ENCODE measurements at places on chromosomes 16 and 17.

DNA sequence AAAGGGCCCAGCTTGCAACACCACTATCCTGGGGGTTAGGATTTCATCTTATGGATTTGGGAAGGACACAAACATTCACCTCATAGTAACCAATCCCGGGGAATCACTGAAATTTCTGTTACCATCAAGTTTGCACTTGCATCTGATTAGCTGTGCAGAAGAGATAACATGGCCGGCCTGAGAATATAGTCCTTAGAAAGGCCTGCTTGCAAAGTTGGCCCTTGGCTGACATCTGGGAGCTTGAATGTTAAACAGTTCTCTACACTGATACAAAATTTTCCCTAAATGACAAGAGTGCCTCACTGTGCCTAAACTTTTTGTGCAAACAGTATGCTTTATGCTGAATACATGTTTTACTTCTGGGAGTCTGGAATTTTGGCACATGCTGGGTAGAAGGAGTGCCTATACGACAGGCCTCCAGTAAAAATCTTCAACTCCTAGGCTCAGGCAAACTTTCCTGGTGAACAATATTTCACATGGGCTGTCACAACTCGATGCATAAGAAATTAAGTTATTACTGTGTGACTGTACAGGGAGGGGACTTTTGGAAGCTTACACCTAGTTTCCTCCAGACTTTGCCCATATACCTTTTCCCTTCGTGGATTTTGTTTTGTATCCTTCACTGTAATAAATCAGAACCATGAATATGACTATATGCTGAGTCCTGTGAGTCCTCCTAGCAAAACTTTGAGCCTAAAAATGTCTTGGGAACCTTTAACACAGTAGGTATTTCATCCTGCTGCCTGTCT is 31.3 kb downstream of the TBC1D3B start:
- no peak for DNase-seq

DNA sequence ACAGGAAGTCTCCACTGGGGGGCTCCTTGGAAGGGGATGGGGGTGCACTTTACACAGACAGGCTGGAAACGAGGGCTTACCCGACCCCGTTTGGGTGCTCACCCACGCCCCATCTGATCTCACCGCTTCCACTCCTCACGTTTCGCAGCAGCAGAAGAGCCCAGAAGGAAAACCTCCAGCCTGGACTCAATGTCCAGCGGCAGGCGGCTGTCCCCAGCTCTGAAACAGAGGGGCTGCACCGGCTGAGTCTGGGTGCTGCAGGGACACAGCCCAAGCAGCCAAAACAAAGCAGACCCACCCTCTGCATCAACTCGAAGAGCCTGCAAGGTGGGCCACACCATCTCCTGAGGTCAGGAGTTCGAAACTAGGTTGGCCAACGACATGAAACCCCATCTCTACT is 3.9 kb downstream of the MEAK7 start:
- DNase-seq, result no peak

GRCh38 chr16:69003500-69003899 is 102.0 kb upstream of the HAS3 start:
- no peak for DNase-seq

- DNase-seq, result peak; percentile 47
Observed at GRCh38 chr17:77915594-77916021, 42.9 kb upstream of the TNRC6C start.

GRCh38 chr16:81901484-81901883 is 109.8 kb downstream of the SDR42E1 start:
- no peak for DNase-seq

- no peak for DNase-seq
Observed at GRCh38 chr17:59368218-59368857, 36.9 kb downstream of the YPEL2 start.

DNA sequence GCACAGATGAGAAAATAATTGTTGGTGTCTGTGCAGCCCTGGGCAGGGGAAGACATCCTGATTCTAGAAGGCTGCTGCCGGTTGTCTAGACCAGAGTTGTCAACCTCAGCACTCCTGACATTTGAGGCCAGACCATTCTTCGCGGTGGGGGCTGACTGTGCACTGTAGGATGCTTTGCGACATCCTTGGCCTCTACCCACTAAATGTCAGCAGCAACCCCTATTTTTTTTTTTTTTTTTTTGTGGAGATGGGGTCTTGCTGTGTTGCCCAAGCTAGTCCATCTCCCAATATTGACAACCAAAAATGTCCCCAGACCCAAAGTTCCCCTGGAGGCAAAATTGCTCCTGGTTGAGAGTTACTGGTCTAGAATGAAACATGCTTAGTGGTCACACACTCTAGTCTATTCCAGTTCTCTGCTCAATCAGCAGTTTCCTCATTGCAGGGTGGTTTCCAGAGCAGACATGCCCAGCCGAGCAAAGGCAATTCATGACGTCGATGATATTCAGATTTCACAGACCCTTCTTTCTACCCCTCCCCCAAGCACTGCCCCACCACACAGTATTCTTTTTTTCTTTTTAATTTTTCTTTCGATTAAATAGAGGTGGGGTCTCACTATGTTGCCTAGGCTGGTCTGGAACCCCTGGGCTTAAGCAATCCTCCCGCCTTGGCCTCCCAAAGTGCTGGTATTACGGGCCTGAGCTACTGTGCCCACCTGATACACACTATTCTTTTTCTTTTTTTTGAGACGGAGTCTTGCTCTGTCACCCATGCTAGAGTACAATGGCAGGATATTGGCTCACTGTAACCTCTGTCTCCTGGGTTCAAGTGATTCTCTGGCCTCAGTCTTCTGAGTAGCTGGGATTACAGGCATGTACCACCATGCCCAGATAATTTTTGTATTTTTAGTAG is 9.0 kb downstream of the C17orf99 start:
- no peak for DNase-seq

DNA sequence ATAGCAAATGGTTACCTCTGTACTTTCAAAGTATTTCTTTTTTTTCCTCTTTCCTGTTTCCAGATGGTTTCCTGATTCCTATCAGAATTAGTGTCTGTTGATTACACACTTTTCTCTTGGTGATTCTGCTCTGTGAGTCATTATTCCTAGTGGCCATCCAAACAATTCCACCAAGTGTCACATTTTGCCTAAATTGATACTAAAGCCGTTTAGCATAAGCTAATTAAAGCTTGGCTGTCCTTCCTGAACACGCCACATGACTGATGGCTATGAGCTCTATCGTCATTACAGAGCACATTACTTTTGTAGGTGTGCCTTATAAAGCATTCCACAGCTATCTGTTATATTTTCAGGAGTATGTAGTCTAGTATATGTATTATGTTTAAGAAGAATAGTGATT is 671.2 kb downstream of the CDH8 start:
- DNase-seq, result no peak

GRCh38 chr16:89905511-89906139 is 13.0 kb upstream of the MC1R start:
- DNase-seq, result peak; percentile 13

- DNase-seq, result no peak
Observed at GRCh38 chr17:41627316-41628072, 3.1 kb upstream of the KRT17 start.

DNA sequence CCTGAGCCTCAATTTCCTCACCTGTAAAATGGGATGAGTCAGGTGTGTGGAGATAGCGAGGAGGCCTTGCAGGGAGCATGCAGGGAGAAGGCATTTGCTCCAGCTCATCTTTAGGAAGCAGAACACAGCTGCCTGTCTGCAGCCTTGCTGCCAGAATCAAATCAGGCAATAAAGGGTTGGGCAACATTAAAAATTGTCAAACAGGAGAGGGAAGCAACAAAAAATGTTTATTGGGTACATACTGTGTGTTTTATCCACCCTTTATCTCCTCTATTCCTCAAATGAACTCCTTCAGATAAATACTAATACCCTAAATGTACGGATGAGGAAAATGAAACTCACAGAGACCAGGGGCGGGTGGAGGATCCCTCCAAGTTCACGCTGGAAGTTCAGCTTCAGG is 12.2 kb downstream of the KRT16 start:
- DNase-seq, result no peak

GRCh38 chr16:88511906-88512305 is 58.3 kb upstream of the ZC3H18 start:
- no peak for DNase-seq

- no peak for DNase-seq
Observed at GRCh38 chr17:81285894-81286293, 9.2 kb downstream of the SLC38A10 start.

GRCh38 chr17:82200743-82201497 is 11.7 kb downstream of the CCDC57 start:
- no peak for DNase-seq

GRCh38 chr16:2047330-2048115 is at the start of the genes NTHL1 and TSC2:
Gene NTHL1, minus strand, starts transcription at chr16:2047834. Its CDS starts 11 bp downstream, at chr16:2047823.
Gene TSC2, plus strand, starts transcription at chr16:2047985. Its CDS starts 631 bp downstream, at chr16:2048616.
- peak; percentile 94 for DNase-seq

DNA sequence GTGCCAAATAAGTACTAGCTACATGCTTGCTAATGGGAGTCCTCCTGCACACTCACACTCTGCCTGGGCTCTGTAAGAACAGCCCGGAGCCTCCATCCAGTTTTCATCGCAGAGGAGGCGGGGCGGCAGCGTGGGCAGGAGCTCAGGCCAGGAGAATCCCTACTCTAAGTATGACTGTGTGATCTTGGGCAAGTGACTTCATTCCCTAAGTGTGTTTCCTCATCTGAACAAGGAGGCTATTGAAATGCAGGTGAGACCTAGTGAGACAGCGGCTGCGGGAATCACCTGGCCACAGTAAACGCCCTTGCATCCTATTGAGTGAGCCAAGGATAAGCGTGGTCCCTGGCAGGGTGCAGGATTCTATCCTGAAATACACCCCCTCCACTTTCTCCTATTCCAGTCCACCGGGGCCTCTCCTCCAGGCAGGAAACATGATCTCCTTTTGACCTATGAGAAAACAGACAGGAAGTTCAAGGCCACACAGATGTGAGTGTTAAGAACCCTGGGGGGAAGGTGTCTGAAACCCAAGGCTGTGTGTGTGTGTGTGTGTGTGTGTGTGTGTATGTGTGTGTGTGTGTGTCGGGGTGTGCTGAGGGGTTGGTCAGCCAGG is 5.2 kb upstream of the RAI1 start:
- DNase-seq, result no peak

DNA sequence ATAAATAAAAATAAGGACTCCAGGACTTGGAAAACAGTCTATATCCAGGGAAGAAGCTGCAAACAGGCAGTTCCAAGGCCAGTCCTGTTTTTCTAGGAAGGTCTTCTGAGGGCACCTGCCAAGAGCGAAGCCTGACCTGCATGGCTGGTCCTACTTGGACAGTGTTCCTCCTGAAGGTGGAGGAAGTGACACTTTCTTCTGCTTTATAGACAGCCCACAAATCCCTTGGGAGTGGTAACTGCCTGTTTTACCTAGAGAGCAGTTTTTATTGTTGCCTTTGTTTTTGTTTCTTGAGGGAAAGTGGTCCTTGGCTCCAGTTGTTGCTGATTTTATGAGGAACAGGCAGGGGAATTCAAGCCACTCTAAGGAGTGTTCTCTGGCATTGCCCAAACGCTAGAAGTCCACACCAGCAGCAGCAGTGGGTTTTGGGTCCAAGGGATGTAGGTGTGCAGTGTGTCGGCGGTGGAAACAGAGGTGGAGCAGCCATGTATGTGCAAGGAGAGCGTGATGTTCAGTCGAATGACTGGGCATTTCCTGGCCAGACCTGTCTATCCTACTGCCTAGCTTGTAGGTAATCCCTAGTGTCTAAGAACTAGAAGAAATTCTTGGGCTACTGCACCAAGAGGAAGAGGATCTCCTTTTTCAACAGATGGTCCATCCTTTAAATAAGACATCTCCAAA is 35.3 kb downstream of the LDHD start:
- DNase-seq, result no peak

DNA sequence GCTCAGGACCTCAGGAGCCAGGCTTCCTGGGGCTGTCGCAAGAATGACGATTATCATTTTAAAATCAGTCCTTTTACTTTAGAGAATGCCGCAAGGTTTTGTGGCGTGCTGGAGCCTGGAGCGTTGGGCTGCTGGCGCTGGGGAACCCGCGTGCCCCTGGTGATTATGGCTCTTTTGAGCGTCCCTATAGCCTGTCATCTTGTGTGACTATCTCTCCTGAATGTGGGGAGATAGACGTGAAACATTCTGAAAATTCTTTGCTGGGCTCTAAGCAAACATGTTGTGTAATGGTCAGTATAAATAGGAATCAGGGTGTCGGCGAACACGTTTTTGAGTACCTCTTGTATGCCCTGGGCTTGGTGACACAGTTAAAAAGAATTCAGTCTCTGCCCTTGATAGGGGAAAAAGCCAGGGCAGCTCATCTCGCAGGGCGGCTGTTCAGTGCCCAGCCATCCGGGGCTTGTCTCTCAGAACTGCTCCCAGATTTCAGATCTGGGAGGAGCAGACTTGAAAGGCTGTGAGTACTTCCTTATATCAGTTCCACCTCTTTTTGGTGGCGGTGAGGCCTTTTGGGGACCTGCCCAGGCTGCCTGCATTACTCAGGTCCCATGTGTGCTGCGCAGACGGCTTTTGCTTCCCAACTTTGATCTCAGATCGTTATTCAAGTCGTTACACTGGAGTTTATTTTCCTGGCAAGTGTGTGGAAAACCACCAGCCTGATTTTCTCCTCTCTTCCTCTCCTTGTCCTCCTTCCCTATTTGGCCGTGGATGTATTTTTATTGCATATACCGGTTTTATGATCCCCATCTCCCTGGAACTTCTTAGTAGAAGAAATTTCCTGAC is 973 bp downstream of the SLC7A6 start:
- no peak for DNase-seq

GRCh38 chr16:13138528-13138927 is 237.1 kb downstream of the SHISA9 start:
- DNase-seq, result no peak

GRCh38 chr16:89004209-89004831 is 27.3 kb upstream of the CBFA2T3 start:
- DNase-seq, result peak; percentile 72

- DNase-seq, result no peak
Observed at GRCh38 chr17:42598905-42599304, 10.3 kb downstream of the RETREG3 start.

- peak; percentile 2 for DNase-seq
Observed at GRCh38 chr17:69103557-69104233, 38.0 kb downstream of the ABCA6 start.

DNA sequence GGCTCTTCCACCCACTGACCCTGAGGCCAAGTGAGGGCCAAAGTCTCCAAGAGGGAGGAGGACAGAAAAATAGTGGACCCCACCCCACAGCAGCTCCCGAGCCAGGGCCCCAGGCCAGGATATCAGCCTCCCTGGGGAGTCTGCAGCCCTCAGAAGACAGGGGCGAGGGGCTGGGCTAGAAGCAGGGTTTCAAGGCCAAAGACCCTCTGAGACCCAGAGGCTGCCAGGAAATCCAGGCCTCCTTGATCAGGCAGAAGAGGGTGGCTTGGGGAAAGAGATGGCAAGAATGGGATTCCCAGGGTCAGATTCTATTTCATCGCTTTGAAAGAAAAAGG is 156.1 kb downstream of the ZNF423 start:
- no peak for DNase-seq

- no peak for DNase-seq
Observed at GRCh38 chr16:87949071-87949744, 2.0 kb upstream of the BANP start.

DNA sequence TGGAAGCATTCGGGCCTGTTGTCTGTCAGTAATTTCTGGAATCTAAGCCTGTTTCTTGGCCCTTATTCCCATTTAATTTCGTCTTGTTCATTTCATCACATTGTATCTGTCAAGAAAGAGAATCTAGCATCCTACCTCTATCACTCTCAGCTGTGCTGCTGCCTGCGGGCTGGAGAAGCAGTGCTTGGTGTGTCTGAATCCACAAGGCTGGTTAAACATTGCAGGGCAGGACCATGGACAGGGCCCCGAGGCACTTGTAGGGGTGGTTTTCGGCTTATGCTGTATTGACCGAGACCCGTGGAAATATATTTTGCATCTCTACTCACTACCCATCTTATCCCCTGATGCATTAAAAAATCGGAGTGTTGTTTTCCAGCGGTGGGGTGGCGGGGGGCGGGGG is 3.1 kb downstream of the RAB11FIP4 start:
- DNase-seq, result no peak

All from NCI-H526 (cell line).